AG10803 (cell line): ENCODE measurements at places on chromosomes 7 and 10.

- DNase-seq, result no peak
These were observed 24.8 kb upstream of the PPP2R2D start for GRCh38 chr10:131876017-131876416.

GRCh38 chr10:88728107-88728763 is 22.2 kb downstream of the LIPK start:
- DNase-seq, result no peak

DNA sequence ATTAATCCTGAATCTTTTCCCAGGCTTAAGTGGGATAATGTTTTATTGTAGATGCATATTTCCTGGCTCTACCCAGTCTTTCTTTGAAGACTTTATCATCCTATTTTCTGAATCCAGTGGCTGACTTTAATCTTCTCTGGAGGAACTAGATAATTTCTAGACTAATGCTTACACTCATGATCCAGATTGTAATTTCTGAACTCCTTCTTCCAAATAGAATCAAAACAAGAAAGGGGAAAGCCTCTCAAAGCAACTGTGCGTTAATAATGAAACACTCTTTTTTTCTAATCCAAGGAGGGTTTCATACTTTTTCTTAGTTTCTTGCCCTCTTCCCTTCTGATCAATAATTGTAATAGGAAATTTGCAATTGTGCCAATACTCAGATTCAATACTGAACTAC is 8.0 kb downstream of the GSTK1 start:
- no peak for DNase-seq

GRCh38 chr10:133123050-133123745 is 35.5 kb downstream of the ADGRA1 start:
- DNase-seq, result no peak

GRCh38 chr7:131346885-131347592 is 19.4 kb downstream of the MKLN1 start:
- DNase-seq, result no peak

- no peak for DNase-seq
These were observed 6.1 kb upstream of the PTPN12 start for GRCh38 chr7:77531038-77531437.

DNA sequence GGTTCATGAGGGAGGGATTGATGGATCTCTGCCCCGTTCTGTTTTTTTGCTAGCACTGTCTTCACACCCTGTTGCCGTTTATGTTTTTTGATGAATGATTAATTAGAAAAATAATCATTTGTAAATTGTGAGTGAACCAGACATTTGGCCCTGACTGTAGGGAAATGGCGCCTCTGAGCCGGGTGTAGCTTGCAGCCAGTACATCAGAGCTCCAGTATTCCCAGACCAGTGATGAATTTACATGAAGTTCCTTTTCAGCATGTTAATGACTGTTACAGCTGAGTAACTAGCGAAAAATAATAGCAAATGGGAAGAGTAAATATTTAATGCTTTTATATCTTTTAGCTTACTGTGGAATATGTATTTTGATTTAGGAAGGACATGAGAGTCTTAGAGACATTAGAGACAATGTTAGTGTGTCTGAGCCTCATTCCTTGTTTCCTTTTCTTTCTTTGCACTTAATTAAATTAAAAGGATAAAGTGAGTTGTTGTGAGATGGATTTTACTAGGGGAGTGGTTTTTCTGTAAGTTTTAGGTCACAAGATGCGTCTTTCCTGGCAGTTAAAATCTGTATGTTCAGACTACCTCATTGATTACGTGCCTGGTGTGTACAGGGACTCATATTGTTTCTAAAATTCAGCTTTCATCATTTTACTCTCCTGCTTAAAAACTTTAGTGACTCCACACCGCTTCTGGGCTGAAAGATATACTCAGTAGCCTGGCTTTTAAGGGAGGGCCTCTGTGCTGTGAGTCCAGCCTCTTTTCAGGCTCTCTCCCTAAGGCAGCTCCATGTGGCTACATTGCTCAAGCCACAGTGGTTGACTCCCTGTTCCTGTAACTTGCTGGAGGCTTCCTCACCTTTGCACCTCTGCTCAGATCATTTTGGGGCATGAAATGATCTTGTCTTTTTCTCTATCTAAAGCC is 86.4 kb downstream of the AUTS2 start:
- no peak for DNase-seq

DNA sequence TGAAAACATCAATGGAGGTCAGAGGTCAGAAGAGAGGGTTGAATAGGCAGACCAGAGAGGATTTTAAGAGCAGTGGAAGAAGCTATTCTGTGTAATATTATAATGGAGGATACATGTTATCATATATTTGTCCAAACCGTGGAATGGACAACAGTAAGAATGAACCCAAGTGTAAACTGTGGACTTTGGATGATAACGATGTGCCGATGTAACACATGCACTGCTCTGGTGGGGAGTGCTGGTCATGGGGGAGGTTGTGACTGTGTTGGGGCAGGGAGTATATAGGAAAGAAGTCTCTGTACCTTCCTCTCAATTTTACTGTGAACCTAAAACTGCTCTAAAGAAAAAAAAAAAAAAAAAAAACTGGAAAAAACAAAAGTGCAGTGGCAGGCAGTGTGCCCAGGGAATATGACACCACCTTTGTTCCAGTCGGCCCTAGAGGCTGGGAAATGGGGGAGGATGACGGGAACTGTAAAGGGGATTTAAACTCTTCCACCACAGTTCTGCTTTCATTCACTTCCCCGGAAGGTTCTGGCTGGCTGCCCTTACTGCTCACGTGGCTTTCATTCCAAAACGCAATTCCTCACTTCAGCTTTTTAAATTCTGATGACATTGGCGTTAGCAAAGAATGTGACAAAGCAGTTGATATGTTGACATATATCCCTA is 113.7 kb upstream of the ANKRD1 start:
- DNase-seq, result peak; percentile 38

GRCh38 chr7:110645060-110645459 is 445.9 kb upstream of the LRRN3 start:
- no peak for DNase-seq

GRCh38 chr10:12635127-12635541 is 285.8 kb downstream of the CAMK1D start:
- no peak for DNase-seq

- no peak for DNase-seq
These were observed 588.0 kb downstream of the SORCS1 start for GRCh38 chr10:106576534-106576933.
